Mucosa of gallbladder (tissue), 1 donor: ENCODE measurements at places on chromosomes 6 and 20. TPM values are rescaled to one million over a fixed set of nuclear protein-coding genes. Genes with fewer than 3 reads are reported as not detected.
A peak's percentile ranks its signal among the peaks of the same experiment; 100 is the strongest.

DNA sequence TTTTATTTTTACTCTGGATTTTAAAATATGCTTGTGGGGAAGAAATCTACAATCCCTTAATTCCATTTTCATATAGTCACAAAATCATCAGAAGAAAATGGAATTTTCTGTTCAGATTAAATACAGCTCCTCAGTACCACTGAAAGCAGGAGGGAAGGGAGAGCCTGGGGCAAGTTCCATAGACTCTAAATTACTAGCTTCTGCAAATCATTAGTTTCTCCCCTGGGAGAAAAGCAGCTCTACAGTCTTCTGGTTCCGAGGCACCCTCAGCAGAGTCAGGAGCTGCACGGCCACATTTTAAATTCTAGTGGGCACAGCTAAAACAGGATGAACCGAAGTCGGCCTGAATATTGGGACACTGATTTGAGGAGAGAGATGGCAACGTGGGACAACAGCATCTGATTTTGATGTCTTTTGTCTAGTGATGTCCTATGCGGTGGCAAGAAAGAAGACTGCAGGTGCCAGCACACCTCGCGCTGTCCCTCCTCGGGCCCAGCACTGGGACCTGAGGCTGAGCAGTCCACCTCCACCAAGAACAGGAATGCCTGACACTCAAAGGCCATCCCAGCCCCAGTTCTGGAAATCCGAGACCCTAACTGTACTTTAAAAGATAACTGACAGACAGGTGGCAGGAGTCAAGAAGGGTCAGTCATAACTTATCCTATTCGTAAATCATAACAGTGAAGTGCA lies 90.7 kb downstream of the FOXC1 start:
- no peak for DNase-seq

DNA sequence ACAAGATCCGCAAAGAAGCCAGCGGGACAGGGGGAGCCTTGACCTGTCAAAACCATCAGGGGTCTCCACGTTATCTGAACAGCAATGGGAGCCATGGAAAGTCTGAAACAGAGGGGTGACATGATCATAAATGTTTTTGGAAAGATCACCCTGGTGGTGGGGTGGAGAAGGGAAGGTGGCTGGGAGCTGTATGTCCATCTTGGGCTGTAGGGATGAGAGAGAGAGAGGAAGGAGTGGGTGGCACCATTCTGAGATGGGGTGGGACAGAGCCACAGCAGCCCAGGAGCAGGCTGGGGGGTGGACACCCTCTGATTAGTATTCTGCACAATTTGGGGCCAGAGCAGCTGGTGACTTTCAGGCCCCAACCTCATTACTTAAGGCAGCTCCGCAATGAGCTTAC lies 30.1 kb downstream of the ANKRD60 start:
- no peak for DNase-seq

BIRC7 gene
- total RNA-seq: 0.14 TPM

NOL7 gene
- total RNA-seq: 54.5 TPM

TBXT gene
- total RNA-seq: not detected

MAP1LC3A gene
- total RNA-seq: 94.4 TPM

- DNase-seq: peak; percentile 40
Measured at GRCh38 chr6:55276745-55277530, 50.3 kb upstream of the GFRAL start.

DNA sequence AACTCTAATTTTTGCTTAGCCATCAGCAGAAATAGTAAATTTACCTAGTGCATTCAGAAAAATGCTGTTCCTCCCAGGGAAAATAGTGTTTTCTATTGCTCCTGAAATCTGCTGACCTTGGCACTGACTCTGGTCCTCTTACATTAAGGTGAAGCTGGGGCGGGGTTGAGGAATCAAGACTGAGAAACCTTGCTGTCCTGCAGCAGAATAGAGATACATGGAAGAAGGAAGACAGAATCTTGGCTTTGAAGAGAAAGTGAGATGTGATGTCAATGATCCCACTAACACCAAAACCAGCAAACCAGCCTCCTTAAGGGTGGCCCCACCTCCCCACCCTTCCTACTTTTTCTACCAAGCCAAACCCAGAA lies 840 bp upstream of the LY86 start:
- DNase-seq: no peak

GRCh38 chr6:73250016-73250415 lies 13.0 kb downstream of the KHDC1 start:
- DNase-seq: no peak

DNA sequence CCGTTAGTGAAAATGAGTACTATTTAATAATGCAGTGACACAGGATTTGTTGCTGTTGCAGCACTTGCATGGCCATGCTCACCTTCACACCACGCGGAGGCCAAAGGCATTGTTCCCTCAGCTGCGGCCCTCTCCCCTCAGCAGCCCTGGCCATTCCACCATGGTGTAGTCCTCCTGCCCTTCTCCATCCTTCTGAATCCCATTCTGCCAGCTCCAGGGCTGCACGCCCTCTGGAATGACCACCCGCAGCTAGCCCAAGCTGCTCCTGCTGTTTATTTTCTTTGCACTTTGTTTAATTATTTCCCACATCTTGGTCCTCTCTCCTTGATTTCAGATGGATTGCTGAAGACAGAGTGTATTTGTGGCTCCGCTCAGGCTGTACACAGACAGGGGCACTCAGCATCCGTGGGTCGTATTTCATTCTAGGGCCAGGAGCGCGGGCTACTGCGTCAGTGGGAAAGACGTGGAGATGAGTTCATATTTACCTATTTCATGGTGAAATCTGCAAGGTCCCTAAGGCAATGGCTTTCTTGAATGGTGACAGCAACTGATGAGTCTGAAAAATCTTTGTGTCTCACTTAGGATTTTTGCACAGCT lies 81.4 kb upstream of the DUSP22 start:
- DNase-seq: no peak

SNX5 gene
- 64.5 TPM for total RNA-seq

- DNase-seq: no peak
Measured at GRCh38 chr20:44041001-44041400, 126.3 kb downstream of the TOX2 start.

DNA sequence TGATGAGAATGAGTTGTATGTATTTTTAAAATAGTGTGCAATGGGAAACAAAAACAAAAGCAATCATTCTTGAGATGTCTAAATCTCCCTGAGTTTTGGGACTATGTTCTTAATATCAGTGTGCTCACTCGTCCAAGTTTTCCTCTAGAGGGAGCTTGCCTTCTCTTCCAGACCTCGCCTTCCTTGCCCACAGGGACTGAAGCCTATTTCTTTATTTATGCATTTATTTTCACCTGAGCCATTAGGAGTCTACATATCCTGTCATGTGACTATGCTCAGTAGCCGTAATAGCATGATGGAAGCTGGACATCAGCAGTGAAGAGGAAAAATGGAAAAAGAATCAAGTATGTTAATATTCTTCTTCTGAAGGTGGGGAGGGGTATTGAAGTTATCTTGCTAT lies 131.2 kb downstream of the SH3BGRL2 start:
- no peak for DNase-seq

- DNase-seq: peak; percentile 49
Measured at GRCh38 chr6:38638941-38639497, 710 bp downstream of the BTBD9 start.

- no peak for DNase-seq
Measured at GRCh38 chr20:12203399-12203798, 285.7 kb downstream of the BTBD3 start.

- DNase-seq: no peak
Measured at GRCh38 chr6:139829576-139829975, 455.1 kb upstream of the CITED2 start.

- DNase-seq: no peak
Measured at GRCh38 chr20:57508381-57508780, 16.6 kb downstream of the CTCFL start.

DDO gene
- total RNA-seq: 5.6 TPM

DNA sequence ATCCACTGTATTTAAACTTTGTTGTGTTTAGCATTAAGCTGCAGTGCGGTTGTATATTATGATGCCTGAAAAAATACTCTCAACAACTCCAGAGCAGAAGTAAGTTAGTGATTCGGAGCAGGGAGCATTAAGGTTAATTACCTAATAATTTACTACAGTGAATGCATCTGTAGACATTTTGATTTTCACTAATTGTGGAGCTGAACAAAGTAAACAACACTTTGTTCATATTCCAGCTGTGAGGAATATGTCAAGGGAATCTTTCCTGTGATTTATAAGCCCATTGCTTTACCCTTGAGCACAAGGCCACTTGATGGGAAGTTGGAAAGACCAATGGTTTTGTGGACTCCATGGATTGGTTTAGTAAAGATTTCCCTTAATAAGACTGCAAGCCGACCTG lies 77.1 kb downstream of the CBLN4 start:
- no peak for DNase-seq

- peak; percentile 29 for DNase-seq
Measured at GRCh38 chr20:52191916-52192718, 538 bp upstream of the ZFP64 start.

TCP11 gene
- total RNA-seq: not detected

- DNase-seq: no peak
Measured at GRCh38 chr6:149727793-149728498, 10.0 kb upstream of the LATS1 start.

- DNase-seq: peak; percentile 21
Measured at GRCh38 chr6:131136021-131136786, 937 bp downstream of the AKAP7 start.

DNA sequence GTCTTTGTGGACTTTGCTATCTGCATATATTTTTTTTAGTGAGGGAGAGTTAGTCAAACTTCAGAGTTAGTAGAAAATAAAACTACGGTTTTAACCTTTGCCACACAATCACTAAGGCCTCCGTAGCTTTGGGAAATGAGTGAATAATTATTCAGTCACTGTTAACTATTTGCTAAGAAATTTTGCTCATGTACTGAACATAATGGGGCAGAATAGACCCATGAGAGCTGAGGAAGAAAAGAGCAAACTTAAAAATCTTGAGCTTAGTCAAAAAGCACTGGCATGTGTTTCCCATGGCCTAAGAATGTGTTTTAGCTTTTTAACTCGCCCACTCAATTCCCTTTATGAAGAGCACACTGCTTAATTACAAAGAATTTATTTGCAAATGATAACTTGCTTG lies 60.4 kb upstream of the SUPT3H start:
- DNase-seq: no peak

NKX2-2 gene
- not detected for total RNA-seq

GRCh38 chr6:78611886-78612480 lies 255.4 kb upstream of the IRAK1BP1 start:
- DNase-seq: no peak

LINC00237 gene
- not detected for total RNA-seq

DNA sequence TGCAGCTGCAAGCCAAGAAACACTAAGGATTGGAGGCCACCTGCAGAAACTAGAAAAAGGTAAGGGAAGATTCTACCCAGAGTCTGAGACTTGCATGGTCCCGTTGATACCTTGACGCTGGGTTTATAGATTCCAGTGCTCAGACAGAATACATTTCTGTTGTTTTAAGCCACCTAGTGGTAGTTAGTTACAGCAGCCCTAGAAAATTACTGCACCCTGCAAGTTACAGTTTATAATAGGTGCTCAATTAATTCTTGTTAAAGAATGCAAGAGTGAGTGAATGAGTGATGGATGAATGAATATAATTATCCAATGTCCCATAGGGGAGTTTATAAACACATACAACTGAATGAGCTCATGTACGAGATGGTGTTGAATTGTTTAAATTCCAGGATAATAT lies 453.1 kb upstream of the SLC35B3 start:
- DNase-seq: no peak

DNA sequence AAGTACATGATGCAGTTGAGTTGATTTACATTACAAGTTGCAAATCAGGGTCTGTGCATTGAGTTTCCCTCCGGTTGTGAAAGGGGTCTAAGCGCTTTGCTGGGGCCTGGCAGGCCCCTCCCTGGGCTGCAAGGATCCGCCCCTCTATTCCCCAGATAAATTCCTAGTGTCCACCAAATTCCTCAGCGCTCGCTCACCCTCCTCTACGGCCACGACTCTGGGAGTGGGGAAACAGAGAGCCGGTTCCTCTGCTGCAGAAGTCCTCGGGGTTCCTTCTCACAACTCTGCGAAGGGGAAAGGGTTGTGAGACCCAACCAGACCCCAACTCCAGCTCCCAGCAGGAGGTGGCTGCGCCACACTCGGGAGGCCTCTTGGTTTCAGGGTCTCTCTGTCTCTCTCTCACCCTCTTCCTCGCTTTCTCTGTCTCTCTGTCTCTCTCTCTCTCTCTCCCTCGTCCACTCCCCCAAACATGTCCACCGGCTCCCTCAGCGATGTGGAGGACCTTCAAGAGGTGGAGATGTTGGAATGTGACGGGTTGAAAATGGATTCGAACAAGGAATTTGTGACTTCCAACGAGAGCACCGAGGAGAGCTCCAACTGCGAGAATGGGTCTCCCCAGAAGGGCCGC lies at the start of gene TCF21:
TCF21 (plus strand) TSS at position 185 of the 628 bp plus-strand sequence; CDS start at position 470, 285 bp downstream.
- peak; percentile 25 for DNase-seq

AIG1 gene
- 81.4 TPM for total RNA-seq

TBX18 gene
- 1.4 TPM for total RNA-seq

DNA sequence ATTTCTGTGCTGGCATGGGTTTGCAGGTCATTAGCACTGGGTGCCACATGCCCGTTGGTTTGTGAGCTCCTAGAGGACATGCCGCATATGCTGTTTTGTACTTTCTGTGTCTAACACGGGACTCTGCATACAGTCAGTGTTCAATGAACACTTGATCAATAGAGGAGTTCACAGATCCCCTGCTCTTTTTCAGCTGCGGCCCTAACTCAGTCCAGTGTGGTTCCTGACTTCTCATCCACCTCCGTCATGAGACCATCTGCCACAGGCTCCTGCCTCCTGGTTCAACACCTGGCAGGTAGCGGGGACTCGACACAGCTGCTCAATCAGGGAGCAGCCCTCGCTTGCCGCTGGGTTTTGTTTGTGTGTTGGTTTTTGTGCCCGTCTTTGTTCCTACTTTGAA lies 13.8 kb upstream of the BMP7 start:
- no peak for DNase-seq

DNA sequence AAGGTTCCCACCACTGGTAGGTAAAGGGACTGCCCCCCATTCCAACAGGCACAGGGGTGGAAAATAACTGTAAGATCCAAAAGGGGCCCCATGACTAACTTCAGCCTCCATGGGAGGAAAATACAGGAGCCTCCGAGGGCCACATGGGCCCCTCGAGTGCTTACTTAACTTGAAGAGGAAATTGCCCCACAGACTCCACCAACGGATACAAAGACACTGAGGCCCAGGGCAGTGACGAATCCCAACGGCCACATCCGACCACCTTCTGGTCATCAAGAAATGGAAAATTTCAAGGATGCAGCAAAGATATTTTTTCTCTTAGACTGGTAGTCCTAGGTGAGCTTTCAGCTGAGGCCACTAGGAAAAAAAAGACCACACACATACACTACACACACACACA lies 116.0 kb upstream of the MRPS10 start:
- DNase-seq: no peak
